Esophagus squamous epithelium (tissue), 5 donors: ENCODE measurements at places on chromosomes 4 and X.

GRCh38 chr4:184795214-184795844 is 30.4 kb downstream of the ACSL1 start:
- no peak overlapping the region for H3K4me3 ChIP-seq
- no peaks in the 10 kb centered on the region for H3K36me3 ChIP-seq
- H3K27ac ChIP-seq: no peak overlapping the region

DNA sequence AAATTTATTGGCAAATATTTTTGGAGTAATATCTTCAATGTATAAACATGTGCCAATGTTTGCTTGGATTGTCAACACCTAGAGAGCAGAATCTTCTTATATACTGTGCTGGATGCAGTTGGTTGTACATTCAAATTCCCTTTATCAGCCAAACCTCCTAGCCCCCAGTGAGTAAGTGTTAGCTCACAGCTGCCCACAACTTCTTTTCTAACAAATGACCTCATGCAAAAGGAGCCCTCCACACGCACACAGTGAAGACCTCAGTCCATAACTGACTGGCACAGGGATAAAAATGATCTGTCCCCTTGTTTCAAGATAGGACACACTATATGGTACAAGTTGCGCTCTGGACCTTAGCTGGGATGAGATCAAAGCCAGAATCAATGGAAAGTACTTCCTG is 458.0 kb upstream of the NWD2 start:
- H3K36me3 ChIP-seq: no peaks in the 10 kb centered on the region
- no peak for DNase-seq
- H3K4me3 ChIP-seq: no peak overlapping the region
- H3K27me3 ChIP-seq: no peaks in the 10 kb centered on the region
- H3K27ac ChIP-seq: no peak overlapping the region

GRCh38 chrX:41308884-41309647 is 24.9 kb upstream of the DDX3X start:
- no peaks in the 10 kb centered on the region for H3K27me3 ChIP-seq
- H3K4me1 ChIP-seq: no peaks in the 10 kb centered on the region
- no peaks in the 10 kb centered on the region for H3K36me3 ChIP-seq
- no peak for DNase-seq
- H3K27ac ChIP-seq: no peak overlapping the region

GRCh38 chrX:79412166-79412565 is 45.0 kb upstream of the ITM2A start:
- H3K4me3 ChIP-seq: no peak overlapping the region
- H3K36me3 ChIP-seq: no peaks in the 10 kb centered on the region
- no peaks in the 10 kb centered on the region for H3K4me1 ChIP-seq

- H3K27me3 ChIP-seq: no peaks in the 10 kb centered on the region
- no peaks in the 10 kb centered on the region for H3K4me1 ChIP-seq
- no peaks in the 10 kb centered on the region for H3K36me3 ChIP-seq
- no peak overlapping the region for H3K4me3 ChIP-seq
Measured at GRCh38 chr4:171846232-171846631, 33.0 kb downstream of the GALNTL6 start.

DNA sequence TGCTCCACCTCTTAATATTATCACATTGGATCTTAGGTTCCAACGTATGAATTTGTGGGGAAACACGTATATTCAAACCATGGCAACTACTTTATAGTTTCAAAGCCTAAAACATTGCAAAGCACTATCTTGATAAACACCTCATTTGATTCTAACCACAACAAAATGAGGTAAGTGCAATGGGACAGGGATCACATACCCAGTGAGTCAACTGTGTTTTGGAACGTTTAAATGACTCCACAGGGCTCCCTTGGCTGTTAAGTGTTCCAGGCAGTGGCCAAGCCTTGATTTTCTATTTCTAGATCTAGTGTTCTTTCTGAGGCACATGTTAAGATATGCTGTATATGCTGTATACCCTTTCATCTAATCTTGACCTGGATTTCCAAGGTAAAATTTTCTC is 54.5 kb upstream of the C1QTNF7 start:
- H3K4me1 ChIP-seq: peaks cover 30% of the 10 kb centered on the region
- no peaks in the 10 kb centered on the region for H3K36me3 ChIP-seq
- no peaks in the 10 kb centered on the region for H3K27me3 ChIP-seq
- H3K27ac ChIP-seq: peak overlapping the region; percentile 79
- DNase-seq: no peak
- H3K4me3 ChIP-seq: no peak overlapping the region

DNA sequence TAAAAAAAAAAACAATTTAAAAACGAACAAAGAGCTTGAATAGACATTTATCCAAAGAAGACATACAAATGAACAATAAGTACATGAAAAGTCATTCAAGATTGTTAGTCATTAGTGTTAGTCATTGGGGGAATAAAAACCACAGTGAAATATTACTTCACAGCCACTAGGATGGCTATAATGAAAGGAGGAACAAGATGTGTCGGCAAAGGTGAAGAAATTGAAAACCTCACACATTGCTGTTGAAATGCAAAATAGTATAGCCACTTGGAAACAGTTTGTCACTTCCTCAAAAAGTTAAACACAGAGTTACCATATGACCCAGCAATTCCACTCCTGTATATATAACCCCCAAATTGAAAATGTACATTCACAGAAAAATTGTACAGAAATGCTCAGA is 45.2 kb upstream of the SLC39A8 start:
- H3K27me3 ChIP-seq: no peaks in the 10 kb centered on the region
- DNase-seq: no peak
- no peak overlapping the region for H3K27ac ChIP-seq
- no peaks in the 10 kb centered on the region for H3K4me1 ChIP-seq

- no peaks in the 10 kb centered on the region for H3K4me1 ChIP-seq
- no peak for DNase-seq
- H3K4me3 ChIP-seq: no peak overlapping the region
- H3K27me3 ChIP-seq: peaks cover 3% of the 10 kb centered on the region
Measured at GRCh38 chrX:140521393-140521792, 16.5 kb upstream of the SOX3 start.

DNA sequence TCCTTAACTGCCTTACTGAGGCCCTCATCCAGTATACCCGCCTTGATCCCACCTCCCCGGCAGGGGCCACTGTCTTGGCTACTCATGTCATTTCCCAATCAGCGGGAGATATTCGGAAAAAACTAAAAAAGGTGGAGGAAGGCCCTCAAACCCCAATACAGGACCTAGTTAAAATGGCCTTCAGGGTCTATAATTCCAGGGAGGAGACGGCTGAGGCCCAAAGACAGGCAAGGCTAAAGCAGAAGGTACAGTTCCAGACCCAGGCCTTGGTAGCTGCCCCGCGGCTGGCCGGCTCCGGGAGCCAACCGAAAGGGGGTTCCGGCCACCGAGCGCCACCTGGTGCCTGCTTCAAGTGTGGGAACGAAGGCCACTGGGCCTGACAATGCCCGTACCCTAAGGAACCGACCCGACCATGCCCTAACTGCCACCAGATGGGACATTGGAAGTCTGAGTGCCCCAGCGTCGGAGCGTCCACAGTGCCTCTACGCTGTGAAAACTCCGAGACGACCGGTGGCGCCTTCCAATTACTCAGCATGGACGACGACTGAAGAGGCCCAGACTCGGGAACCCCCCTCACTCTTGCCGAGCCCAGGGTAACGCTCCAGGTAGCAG is 959.6 kb downstream of the RPA4 start:
- no peak overlapping the region for H3K4me3 ChIP-seq
- H3K27me3 ChIP-seq: no peaks in the 10 kb centered on the region
- no peak for DNase-seq
- no peak overlapping the region for H3K27ac ChIP-seq

DNA sequence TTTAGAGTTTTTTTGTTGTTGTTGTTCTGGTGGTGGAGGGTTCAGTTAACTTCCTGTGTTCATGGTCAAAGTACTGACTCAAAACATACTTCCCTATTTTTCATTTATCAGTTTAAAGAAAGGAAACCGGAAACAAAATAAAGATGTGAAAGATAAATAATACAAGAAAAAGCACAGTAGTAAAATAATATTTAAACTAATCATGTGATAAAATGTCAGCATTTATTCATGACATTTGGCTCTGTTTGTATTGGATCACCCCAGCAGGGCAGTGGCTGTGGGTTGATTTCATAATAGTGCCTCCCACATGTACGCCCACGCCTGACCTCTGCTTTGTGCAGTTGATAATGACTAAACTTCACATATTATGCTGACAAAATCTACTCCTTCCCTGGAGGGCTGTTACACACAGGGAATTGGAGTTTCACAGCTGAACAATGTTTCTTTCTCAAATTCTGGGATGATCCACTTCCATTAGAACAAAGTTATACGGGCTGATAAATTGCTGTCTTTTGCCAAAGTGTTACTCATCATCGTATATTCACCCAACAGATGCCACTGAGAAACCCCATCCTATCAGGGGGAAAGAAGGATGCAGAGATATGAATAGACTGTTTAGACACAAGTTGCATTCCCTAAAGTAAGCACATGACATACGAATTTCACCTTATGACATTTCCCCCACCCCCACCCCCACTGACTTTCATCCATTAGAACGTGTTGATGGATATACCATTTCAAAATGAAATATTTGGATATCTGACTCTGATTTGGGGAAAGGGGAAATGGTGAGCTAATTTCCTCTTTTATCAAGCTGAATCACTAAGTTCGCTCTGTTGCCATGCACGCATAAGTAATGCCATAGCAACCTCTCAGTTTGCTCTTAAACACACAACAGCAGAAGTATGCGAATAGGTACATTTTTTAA is 48.3 kb downstream of the AMELX start:
- H3K4me1 ChIP-seq: no peaks in the 10 kb centered on the region
- H3K27ac ChIP-seq: no peak overlapping the region
- no peaks in the 10 kb centered on the region for H3K36me3 ChIP-seq
- no peaks in the 10 kb centered on the region for H3K27me3 ChIP-seq

GRCh38 chrX:136931661-136932060 is 51.1 kb upstream of the RBMX start:
- H3K27ac ChIP-seq: no peak overlapping the region
- no peak for DNase-seq
- H3K4me3 ChIP-seq: no peak overlapping the region
- no peaks in the 10 kb centered on the region for H3K36me3 ChIP-seq
- no peaks in the 10 kb centered on the region for H3K4me1 ChIP-seq

DNA sequence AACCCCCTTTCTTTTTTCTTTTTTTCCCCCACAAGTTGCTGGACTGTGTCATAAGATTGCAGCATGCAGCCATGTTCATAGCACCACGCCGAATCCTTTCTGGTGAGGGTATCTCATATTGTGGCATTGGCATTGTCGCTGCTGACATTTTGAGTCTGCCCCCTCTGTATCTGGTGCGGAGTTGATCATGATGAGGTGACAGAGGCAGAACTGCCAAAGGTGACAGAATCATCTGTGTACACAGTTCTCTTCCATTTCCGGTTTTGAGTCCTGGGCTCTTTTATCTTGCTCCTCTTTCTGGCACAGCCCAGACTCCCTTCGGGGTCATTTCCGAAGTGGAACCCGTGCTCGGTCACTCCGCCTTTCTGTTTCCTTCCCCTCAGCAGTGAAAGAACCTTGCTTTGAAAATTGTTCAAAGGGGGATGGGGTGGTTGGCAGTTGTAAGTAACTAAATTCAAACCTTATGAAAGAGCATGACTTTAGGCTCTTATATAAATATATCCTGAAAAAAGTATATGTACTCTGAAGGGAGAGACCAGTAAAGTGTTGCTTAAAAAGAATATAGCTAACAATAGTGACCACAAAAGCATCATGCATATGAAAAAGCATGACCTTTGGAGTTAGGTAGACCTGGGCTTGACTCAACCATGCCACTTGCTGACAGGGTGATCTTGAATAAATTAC is 55.0 kb upstream of the BMP2K start:
- no peaks in the 10 kb centered on the region for H3K27me3 ChIP-seq
- H3K4me3 ChIP-seq: no peak overlapping the region
- no peaks in the 10 kb centered on the region for H3K4me1 ChIP-seq
- H3K36me3 ChIP-seq: no peaks in the 10 kb centered on the region
- H3K27ac ChIP-seq: peak overlapping the region; percentile 43

- H3K4me3 ChIP-seq: no peak overlapping the region
- H3K36me3 ChIP-seq: no peaks in the 10 kb centered on the region
- H3K27me3 ChIP-seq: no peaks in the 10 kb centered on the region
- H3K4me1 ChIP-seq: no peaks in the 10 kb centered on the region
- no peak overlapping the region for H3K27ac ChIP-seq
Measured at GRCh38 chrX:81241753-81242152, 39.9 kb downstream of the SH3BGRL start.

DNA sequence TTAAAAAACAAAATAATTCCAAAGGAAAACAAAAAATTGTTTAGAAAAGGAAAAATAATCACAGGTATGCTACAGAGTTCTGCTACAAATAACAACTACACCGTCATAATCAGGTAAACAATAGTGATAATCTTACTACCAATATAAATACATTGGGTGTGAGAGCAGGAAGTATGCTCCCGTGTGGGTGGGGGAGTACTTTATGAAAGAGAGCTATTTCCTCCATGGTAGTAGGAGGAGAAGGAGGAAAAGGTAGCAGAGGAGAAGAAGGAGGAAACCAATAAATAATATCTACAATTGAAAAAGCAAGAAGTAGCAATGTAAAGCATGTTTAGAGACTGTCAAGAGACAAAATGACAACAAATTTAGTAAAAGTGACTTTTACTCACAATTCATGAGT is 35.1 kb downstream of the TEC start:
- DNase-seq: no peak
- H3K27ac ChIP-seq: no peak overlapping the region
- no peaks in the 10 kb centered on the region for H3K36me3 ChIP-seq
- no peaks in the 10 kb centered on the region for H3K27me3 ChIP-seq
- no peak overlapping the region for H3K4me3 ChIP-seq
- H3K4me1 ChIP-seq: no peaks in the 10 kb centered on the region

GRCh38 chr4:27947302-27947701 is 1086.7 kb downstream of the STIM2 start:
- no peak overlapping the region for H3K27ac ChIP-seq
- no peak overlapping the region for H3K4me3 ChIP-seq

DNA sequence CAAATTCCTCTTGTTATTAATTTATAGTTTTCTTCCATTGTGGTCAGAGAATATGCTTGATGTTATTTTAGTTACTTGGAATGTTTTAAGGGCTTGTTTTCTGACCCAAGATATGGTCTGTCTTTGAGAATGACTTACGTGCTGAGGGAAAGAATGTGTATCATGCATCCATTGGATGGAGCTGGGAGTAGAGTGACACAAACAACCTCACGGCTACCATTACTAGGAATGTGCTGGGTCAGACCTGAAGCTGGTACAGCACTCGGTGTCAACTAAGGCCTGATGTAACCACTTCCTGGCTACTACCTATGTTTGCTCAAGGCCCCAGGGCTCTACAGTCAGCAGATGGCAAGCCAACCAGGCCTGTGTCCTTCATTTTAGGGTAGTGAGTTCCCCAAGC is 257.8 kb downstream of the FAT4 start:
- DNase-seq: no peak
- H3K4me1 ChIP-seq: no peaks in the 10 kb centered on the region
- no peaks in the 10 kb centered on the region for H3K36me3 ChIP-seq
- no peak overlapping the region for H3K27ac ChIP-seq
- H3K4me3 ChIP-seq: no peak overlapping the region
